Lung (tissue), 17 donors: ENCODE measurements at places on chromosomes 2 and 18. TPM values are rescaled to one million over a fixed set of nuclear protein-coding genes. Genes with fewer than 3 reads are reported as not detected.
A peak's percentile ranks its signal among the peaks of the same experiment; 100 is the strongest.

The IL1R1 gene
- total RNA-seq: 111 TPM

The LTBP1 gene
- total RNA-seq: 57.4 TPM

The TMEM169 gene
- 0.63 TPM for total RNA-seq

The SERPINB4 gene
- total RNA-seq: 0.34 TPM

The CNDP1 gene
- total RNA-seq: not detected

The RMDN2 gene
- total RNA-seq: 37.9 TPM

The HNMT gene
- total RNA-seq: 135 TPM

The ANKRD30B gene
- total RNA-seq: not detected

The NT5DC4 gene
- 0.83 TPM for total RNA-seq

The SLC8A1 gene
- total RNA-seq: 34.7 TPM

The FOXD4L1 gene
- 0.34 TPM for total RNA-seq

DNA sequence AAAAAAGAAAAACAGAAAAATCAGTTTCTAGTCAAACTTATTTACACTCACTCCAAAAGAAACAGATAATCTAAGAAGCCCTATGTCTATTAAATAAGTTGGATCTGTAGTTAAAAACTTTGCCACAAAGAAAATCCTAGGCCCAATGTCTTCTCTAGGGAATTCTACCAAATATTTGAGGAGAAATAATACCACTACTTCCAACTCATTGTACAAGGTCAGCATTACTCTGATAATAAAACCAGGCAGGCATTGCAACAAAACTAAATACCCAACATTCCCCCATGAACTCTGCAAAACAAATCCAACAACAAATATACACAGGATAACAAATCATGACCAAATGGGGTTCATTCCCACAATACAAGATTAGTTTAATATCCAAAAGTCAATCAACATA is 73.8 kb upstream of the ST8SIA5 start:
- no peak for DNase-seq

DNA sequence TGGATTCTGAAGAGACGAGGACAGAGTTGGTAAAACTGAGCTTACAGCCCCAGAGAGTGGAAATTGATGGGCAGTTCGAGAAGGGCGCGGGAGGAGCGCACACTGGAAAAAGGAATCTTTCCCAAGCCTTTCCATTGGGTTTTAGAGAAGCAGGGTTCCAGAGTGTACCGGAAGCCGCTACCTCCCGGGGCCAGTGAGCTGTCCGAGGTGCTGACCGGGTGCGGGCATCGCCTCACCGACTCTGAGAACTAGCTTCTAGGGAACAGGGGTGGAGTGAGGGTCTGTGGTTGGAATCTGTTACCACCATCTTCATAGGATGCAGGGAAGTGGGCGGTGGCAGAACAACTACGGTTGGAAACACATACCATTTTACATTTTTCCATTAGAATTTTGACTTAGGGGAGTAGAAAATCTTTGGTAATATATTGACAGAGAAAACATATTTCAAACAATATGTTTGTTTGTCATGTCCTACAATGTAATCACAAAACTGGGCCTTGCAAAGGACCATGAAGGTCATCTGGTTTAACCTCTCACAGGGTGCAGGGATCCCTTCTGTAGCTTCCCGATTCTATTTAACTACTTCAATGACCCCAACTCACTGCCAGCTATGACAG is 724 bp downstream of the NMS start:
- DNase-seq: peak; percentile 77

GRCh38 chr2:72136933-72137497 is 10.6 kb downstream of the CYP26B1 start:
- no peak for DNase-seq

DNA sequence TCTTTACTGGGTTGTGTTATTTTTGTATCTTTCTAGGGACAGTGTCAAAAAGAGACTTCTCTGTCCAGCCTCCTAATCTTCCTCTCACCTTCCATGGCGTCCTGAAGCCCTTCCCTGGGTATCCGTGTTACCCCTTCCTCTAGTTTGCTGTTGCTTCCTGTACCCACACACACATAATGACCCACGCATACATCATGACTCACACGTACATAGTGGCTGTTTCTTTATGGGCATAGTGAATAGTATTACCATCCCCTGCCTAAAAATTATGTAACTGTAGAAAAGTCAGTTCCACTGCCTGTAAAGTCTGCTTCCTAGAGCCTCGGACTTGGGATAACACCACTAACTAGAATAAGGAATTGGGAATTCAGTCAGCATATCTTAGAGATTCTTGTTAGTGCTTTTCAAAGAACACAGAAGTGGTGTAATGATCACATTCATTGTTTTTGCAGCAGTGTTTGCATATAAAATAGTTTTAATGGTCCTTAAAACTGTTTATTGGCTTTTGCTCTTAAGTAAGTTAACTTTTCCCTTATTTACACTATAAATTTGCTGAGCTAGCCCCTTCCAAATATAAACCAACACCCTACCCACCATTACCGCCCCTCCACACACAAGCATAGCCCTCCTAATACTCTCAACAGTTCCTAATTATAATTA is 308.4 kb upstream of the RAB12 start:
- no peak for DNase-seq

DNA sequence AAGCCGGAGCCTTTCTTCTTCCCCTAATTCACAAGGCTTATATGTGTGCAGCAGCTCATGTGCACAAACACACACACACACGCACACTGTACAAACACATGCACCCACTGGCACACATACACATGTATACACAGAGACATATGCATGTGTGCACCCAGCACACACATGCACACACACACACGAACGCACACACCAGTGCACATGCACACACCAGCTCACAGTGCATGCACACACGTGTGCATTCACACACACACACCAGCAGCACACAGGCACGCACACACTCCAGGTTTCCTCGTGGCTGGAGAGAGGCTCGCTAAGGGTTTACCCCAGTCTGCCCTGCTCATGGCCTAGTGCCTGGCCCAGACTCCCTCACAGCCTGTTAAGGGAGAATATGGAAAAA is 234.0 kb downstream of the EIPR1 start:
- DNase-seq: no peak

DNA sequence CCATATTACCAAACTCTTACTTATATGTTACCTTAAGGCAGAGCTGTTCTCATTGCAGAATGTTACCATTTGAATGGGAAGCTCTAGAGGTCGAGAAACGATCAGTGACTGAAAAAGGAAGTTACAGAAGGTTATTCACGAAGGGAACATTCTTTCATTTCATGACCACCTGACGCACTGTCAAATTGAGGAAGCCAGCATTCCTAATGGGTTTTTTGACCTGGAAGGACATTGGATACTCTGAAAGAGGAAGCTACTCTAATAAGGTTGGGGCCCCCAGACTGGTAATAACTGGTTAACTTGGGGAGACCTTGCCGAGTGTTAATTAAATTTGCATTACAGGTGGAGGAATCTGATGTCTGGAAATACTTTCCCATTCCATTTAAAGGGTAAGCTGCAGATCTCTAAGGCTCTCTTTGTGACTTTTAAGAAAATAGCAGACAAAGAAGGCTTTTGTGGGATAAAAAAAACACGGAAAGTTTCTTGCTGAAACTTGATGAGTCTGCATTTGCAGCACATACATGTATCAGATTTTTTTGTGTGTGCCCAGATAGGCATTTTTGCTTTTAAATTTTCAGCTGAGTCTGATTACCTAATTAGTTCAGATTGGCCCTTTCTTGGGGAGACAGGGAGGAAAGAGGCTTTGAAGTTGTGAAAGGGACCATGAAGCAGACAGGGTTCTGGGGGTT is 137.1 kb downstream of the LTBP1 start:
- no peak for DNase-seq

DNA sequence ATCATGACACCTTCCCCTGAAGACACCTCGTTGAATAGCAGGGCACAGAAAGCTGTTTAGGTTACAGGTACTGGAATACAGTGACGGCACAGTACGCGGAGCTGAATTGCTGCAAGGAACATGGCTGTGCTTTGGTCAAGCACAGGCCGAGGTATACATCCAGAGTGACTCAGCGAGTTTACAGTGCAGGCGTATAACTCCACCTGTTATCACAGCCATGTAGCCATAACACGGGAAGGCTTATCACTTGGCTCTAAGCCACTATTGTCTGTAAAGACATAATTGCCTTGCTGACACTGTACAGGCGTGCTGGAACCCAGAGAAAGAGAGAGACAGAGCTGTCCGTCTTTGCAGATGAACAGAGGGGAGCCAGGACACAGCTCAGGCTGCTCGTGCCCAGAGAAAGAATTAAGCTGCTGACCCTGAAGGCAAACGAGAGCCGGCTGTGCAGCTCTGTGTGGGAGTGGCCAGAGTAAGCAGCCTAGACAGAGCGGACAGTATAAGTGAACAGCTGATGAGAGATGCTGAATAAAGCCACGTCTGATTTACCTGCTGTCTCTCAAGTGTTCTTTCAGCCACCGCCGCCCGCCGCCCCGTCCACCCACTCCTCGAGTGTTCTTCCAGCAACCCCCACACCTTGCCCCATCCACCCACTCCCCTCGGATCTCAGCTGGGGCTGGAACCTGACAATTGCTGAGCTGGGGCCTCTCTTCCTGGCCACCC is 87.3 kb upstream of the PPP1CB start:
- DNase-seq: peak; percentile 90

DNA sequence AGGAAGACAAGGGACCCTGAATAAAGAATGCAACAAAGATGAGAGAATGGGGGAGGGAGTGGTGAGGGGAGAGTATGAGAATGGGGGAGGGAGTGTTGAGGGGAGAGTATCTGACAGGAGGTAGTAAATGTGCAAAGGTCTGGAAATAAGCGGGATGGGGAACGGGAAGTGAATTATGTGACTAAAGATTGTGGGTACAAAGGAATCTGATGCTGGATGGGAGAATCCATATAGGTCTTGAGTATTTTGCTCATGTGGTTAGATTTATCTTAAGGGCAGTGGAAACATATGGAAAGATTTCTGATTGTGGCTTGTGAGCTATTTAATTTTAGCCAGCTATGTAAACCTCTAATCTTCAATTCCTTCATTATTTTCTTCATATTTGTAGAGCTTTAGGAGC is 593.4 kb downstream of the DCC start:
- no peak for DNase-seq

DNA sequence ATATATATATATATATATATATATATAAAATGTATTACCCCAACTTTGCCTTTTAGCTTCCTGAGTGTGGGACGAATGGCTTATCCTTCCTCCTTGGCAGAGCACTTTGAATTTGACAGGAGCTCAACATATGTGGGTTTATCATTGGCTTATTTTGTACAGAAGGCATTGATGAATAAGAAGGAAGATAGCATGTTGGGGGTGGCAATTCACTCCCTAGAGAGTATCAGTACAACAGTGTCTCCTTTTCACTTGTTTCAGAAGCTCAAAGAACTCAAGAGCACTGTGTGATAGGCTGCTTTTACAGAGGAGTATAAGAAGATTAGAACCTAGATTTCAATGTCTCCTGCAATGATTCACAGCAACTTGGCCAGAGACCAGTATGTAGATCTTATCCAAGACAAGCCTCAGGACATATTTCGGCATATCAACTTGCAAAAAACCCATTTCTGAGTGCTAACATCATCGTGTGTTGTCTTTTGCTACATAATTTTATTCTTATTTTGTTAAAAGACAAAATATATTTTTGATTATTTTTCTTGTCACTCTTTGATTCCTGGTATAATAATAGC is 345.8 kb downstream of the SOCS6 start:
- DNase-seq: no peak

GRCh38 chr2:165141601-165142354 is 62.1 kb downstream of the SCN3A start:
- no peak for DNase-seq

GRCh38 chr2:44748-45341 is 1.5 kb downstream of the FAM110C start:
- DNase-seq: no peak

DNA sequence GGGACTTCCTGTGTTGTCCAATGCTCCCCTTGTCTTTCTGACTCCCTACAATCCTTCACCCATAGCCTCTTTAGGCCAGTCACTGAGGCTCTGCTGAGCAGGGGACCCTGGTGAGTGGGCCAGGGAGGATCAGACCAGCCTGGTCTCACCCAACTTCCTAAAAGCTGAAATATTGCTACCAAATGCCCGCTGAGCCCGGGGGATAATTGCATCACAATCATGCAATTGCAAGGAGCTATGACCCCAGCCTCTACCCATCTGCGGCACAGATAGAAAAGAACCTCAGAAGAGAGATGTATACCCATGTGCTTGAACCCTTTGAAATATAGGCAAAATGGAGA is 3.7 kb upstream of the SP100 start:
- no peak for DNase-seq

GRCh38 chr2:133197156-133197555 is 371.1 kb downstream of the NCKAP5 start:
- no peak for DNase-seq

DNA sequence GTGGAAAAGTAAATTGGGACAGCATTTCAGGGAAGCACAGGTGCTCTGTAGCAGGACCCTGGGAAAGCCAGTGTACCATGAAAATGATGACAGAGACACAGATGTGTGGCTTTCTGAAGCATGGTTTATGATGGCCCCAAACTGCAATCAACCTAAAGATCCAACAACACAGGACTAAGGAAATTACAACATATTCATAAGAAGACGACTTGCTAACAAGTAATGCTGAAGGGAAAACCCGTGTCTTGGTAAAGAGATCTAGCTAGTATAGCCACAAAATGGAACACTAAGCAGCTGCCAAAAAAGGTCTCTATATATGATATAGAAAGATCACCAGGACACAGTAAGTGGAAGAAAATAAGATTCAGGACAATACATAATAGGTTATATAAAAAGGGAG is 53.2 kb downstream of the UXS1 start:
- no peak for DNase-seq

DNA sequence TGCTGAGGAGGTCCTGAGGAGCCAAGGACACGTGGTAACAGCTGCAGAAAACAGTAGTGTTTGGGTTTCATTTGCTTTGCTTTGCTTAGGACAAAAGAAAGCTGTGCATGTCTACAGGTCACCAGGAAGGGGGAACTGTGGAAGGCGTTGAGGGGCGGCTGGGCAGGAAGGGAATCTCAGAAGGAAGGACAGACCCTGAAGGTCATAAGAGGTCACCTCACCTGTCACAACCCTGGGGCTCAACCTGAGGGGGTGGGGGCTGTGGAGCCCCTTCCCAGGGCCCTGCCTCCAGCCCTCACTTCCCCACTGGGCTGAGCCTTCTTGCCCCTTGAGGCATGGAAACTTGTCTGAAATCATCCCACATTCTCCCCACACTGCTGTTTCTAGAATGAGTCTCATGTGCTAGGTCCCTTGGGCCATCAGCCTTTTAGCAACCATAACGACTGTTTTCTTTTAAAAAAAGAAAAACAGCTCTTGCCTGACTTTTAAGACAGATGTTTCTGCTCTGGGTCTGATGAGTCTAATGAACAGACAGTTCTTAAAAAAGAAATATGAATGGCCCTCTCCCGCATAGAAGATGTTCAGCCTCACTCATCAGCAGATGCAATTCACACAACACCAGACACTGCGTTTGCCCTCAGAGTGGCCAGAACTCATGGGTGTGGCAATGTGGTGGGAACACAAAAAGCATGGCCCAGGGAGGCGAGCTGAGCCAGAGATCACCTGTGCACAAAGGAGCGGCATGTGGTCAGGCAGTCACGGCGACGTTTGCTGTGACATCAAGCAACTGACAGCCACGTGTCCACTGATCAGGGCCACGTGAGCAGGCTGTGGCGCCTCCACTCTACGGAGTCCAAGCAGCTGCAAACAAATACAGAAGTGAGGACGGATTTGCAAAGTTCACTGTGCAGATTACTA is 84.0 kb downstream of the SEPTIN10 start:
- no peak for DNase-seq

GRCh38 chr2:217827430-217828201 is 175.2 kb downstream of the TNS1 start:
- DNase-seq: no peak
